Effector CD8-positive, alpha-beta T cell (primary cell): ENCODE measurements at places on chromosomes 6 and 20.

DNA sequence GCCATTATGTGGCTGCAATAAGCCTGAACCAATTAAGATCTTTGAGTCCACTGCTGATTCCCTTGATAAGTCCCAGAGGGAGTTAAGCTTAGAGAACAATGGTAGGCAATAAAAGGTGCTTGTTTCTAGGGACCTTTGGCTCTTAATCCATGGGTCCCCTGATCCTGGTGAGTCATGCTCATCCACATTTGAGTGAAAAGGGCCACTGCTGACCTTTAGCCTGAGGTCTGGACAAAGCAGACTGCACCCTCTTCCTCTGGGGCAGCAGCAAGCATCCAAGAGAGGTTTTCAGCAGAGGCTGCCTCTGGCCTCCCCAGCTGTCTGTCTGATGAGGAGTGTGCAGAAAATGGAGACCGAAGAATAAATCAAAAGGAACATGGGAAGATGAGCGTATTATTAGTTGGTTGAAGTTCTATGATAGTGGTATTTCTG lies 16.1 kb upstream of the SCGN start:
- no peak for DNase-seq

DNA sequence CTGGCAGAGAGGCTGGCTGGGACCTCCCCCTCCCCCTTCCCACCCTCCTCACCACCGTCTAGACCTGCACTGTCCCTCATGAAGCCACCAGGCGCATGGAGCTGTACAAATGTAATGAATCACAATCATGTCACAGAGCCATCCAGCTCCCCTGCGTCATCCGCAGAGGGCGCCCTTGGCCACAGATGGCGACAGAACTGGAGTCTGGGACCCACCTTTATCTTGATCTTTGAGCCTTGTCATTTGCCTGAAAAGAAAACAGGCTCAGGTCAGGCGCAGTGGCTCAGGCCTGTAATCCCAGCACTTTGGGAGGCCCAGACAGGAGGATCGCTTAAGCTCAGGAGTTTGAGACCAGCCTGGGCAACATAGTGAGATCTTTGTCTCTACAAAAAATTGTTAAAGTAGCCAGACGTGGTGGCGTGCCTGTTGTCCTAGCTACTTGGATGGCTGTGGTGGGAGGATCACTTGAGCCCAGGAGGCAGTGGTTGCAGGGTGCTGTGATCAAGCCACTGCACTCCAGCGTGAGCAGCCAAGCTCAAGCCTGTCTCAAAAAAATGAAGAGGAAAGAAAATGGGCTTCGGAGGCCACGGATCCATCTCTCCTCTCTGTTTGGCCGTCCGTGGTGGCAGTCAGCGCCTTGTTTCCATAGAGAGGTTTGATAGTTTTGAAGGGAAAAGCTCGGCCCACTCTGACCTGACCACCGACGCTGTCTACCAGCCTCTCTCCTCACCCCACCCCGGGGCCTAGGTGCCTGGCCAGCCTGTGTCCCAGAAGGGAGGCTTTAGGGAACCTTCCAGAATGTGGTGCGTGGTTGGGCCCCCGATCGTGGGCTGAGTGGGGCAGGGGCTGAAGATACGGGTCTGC lies 6.2 kb downstream of the COL9A3 start:
- no peak for DNase-seq

GRCh38 chr6:16438718-16439591 lies 200.6 kb downstream of the GMPR start:
- DNase-seq, result no peak

GRCh38 chr20:34720266-34720665 lies 16.1 kb downstream of the TP53INP2 start:
- no peak for DNase-seq

- DNase-seq, result no peak
These were observed 416.5 kb downstream of the BCKDHB start for GRCh38 chr6:80523010-80523409.

DNA sequence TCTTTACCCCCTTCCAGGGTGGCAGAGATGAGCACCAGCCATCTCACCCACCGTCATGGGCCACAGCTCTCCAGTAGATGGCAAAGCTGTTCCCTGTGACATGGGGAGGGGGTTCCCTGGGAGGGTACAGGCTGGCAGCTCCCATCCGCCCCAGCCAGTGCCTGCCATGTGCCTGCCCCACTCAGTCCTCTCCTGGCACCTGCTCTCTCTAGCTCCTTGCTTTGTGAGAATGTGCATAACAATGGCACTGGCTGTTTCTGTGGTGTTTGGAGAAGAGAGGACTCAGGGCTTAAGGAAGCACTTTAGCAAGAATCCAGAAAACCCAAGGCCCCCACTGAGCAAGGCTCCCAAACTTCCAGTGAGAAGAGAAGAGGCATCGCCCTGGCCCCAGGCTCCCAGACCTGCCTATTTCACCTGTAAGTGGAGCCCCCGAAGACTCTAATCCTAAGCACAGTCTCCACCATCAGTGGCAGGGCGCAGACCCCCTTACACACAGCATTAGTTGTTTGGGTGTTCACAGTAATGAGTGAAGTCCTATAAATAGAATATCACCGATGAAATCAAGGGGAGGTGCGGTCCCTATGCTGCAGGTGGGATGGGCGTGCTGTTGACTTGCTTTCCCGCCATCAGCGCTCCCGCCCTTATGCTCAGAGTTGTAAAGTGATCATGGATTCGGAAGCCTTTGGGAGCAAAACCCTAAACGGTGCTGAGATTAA lies 110.2 kb downstream of the AGPAT4 start:
- DNase-seq, result no peak
